Endothelial cell (in vitro differentiated cells): ENCODE measurements at places on chromosomes 7 and 10. TPM values are rescaled to one million over a fixed set of nuclear protein-coding genes. Genes with fewer than 3 reads are reported as not detected.

Gene NODAL
- 1.5 TPM for total RNA-seq

DNA sequence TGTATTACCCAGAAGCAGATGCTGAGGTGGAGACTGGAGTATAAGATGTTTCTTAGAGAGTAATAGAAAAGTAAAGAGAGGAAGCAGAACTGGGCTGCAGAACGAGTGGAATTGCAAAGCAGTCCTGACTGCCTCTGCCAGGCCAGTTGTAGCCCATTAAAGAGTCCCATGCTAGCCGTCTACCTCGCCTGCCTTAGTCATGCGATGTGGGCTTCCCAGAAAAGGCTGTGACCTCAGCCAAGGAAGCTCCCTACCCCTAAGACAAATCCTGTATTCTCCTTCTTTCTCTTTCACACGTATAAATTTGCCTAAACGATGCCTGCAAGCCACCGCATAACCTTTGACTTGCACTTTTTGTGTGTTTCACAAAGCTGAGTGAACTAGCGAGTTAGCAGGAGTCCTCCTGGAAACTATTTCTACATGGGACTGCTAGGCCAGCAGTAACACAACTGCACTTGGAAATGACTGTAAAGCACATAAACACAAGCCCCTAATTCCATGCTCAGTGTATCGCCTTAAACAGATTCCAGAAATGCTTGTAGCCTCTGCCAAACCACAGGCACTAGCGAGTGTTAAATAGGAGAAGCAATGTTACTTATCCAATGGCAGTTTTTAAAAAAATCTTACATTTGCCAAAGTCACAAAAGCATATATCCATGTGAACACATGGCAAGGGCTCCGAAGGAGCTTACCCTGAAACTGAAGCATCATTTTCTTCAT, 47.4 kb upstream of the GNAI1 start:
- no peak overlapping the region for H3K27ac ChIP-seq
- H3K4me3 ChIP-seq = no peak overlapping the region
- H3K4me1 ChIP-seq = peaks cover 2% of the 10 kb centered on the region
- H3K27me3 ChIP-seq = peaks cover 2% of the 10 kb centered on the region

DNA sequence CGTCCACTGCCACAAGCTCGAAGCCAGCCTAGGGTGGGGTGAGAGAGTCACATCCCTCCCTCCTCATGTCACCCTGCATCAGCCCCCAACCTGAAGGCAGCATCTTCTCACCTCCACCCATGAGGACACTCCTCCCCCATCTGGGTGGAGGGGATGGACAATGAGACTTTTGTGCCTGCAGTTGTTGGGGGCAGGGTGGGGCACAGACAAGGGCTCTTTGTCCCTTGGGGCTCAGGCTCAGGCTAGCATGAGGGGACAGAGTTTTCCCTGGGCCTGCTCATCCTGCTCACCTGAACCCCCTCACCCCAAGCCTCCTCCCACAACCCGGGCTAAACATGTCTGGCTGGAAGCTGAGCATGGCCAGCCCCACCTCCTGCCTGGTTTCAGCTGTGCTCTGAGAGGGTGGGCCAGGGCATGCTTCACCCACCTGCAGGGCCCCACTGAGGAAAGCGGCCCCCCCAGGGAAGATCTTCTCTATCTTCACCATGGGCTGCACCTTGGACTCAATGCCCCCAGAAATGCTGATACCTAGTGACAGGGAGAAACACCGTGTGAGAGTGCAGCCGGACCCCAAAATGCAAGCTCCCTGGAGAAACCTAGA, 9.3 kb downstream of the LZTS2 start:
- H3K4me1 ChIP-seq = peaks cover 8% of the 10 kb centered on the region
- H3K36me3 ChIP-seq = peaks cover 7% of the 10 kb centered on the region
- no peak for DNase-seq
- H3K27ac ChIP-seq = no peak overlapping the region
- peaks cover 3% of the 10 kb centered on the region for H3K27me3 ChIP-seq
- H3K4me3 ChIP-seq = no peak overlapping the region

GRCh38 chr7:19491371-19491770, 217.5 kb downstream of the POLR1F start:
- no peaks in the 10 kb centered on the region for H3K36me3 ChIP-seq
- H3K4me1 ChIP-seq = no peaks in the 10 kb centered on the region
- DNase-seq = no peak
- H3K4me3 ChIP-seq = no peak overlapping the region
- no peaks in the 10 kb centered on the region for H3K27me3 ChIP-seq

Gene AGAP9
- 7.8 TPM for total RNA-seq

- DNase-seq = no peak
- H3K27me3 ChIP-seq = peaks cover 5% of the 10 kb centered on the region
- H3K27ac ChIP-seq = no peak overlapping the region
- H3K4me1 ChIP-seq = no peaks in the 10 kb centered on the region
These were observed 544.9 kb upstream of the MGMT start for GRCh38 chr10:128922172-128922571.

- H3K27ac ChIP-seq = peak overlapping the region; percentile 91
These were observed 52.1 kb downstream of the POLL start for GRCh38 chr10:101535949-101536348.

DNA sequence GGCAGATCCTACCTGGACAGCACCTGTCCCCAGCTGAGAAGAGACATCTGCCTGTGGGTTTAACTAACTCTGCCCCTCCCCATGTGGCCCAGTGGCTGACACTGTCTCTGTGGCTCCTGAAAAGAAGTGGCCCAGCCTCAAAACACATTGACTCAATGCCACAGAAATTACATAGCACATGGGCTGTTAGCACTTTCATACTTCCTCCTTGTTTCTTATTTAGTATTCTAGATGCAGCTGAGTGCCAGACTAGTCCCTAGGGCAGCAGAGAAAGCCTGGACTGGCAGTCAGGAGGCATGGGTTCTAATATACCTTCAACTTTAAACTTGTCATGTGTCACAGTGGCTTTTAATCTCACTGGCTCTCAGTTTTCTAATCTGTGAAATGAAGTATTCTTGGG, 171.0 kb downstream of the TRIL start:
- no peak overlapping the region for H3K27ac ChIP-seq
- H3K4me3 ChIP-seq = no peak overlapping the region
- no peak for DNase-seq
- H3K36me3 ChIP-seq = no peaks in the 10 kb centered on the region
- H3K4me1 ChIP-seq = no peaks in the 10 kb centered on the region
- peaks cover 2% of the 10 kb centered on the region for H3K27me3 ChIP-seq

- H3K4me1 ChIP-seq = peaks cover 20% of the 10 kb centered on the region
- peaks cover 14% of the 10 kb centered on the region for H3K27me3 ChIP-seq
- H3K4me3 ChIP-seq = no peak overlapping the region
These were observed 18.0 kb upstream of the XPNPEP1 start for GRCh38 chr10:109941236-109941862.

Gene PLXDC2
- total RNA-seq = 73.1 TPM
